ENCODE measurements at places on chromosomes 5 and 9.

- DNase-seq, result no peak
These were observed 44.1 kb downstream of the ZCCHC9 start for GRCh38 chr5:81345411-81346003.

GRCh38 chr9:129555512-129556215 lies 65.2 kb downstream of the C9orf50 start:
- no peak for DNase-seq

- DNase-seq, result no peak
These were observed 44.8 kb downstream of the GHR start for GRCh38 chr5:42467981-42468524.

DNA sequence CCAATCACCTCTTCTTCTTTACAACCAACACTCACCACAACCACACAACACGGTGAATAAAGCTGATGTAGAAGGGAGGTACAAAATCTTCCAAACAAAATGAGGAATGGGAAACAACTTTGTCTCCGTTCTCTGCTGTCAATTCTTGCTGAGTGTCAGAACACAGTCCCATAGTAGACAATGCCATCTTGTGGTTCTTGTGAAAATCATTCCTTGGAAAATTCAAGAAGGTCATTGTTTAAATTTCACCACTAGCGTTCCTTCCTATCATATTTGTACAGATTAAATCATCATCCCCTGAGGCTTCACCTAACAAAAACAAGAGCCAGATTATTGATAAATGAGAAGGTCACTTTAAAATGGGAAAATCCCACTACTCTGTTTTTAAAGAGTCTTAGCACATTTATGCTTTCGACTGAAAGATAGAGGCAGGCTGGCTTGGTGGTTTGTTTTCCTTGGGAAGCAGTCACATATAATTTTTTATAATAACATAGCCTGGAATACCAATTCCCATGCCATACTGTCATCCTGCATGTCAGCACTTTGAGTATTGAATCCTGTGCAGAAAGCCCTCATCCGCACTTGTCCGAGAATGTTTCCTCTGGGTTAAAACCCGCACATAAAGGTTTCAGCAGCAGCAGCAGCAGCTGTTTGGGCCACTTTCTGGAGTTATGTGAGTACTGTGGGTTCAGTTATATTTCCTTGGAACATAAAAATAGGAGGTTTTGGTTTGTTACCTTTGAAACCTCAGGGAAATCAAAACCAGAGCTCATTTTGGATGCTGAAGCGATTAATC lies 395.0 kb upstream of the SMARCA2 start:
- DNase-seq, result no peak

DNA sequence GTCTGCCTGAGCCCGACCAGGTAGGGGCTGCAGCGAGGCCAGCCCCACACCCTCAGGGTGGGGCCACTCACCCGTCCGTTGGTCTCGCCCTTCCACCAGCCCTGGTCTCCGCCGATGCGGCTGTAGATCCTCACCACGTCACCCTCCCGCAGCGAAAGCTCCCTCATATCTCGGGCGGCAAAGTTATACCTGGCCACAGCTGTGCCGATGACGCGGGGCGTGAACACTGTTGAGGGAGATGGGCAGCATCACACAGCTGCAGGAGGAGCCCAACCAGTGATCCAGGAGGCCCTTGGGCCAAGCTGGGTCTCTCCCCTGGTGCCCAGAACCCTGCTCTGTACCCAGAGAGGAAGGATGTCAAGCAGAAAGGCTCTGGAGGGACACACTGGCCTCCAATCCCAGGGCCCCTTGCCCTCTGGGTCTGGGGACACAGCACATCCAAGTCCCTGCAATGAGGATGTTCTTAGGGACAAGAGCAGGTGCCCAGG lies 30.3 kb upstream of the SARDH start:
- DNase-seq, result no peak

DNA sequence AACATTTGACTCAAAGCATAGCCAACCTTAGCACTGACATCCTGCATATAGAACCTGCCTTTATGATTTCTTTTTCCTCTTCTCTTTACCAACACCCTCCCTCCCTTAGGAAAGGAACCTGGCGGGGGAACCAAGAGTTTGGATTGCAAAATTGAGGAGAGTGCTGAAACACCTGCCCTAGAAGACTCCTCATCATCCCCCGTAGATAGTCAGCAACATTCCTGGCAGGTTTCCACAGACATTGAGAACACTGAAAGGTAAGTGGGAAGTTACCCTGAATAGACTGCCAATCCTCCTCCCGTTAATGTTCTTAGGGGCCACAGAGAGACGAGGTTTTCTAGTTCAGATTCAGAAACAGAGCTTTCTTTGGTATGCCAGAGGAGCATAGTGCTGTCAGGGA lies 88.8 kb downstream of the RGS7BP start:
- DNase-seq, result no peak

- DNase-seq, result no peak
These were observed 73.0 kb upstream of the PAPPA start for GRCh38 chr9:116080561-116080960.

- no peak for DNase-seq
These were observed 60.0 kb downstream of the RAB14 start for GRCh38 chr9:121141706-121142105.

- DNase-seq, result no peak
These were observed 159.1 kb downstream of the LURAP1L start for GRCh38 chr9:12933957-12934356.

DNA sequence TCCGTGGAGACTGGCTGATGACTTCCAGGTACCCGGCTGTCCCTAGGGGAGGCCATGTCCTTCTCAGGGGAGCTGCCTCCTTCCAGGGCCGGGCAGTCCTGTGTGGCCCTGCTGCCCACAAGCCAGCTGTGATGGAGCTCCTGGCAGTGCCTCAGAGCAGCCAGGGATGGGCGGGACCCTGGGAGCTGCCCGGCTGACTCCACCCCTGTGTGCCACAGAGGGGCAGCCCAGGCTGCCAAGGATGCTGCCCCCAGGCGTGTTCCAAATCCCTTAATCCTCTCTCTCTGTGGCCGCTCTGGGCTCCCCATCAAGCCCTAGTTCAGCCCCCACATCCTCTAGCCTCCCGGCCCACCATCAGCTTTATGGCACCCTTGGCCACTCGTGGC lies 7.0 kb upstream of the SCGB3A1 start:
- DNase-seq, result no peak

- no peak for DNase-seq
These were observed 47.5 kb downstream of the UIMC1 start for GRCh38 chr5:176959051-176959450.

DNA sequence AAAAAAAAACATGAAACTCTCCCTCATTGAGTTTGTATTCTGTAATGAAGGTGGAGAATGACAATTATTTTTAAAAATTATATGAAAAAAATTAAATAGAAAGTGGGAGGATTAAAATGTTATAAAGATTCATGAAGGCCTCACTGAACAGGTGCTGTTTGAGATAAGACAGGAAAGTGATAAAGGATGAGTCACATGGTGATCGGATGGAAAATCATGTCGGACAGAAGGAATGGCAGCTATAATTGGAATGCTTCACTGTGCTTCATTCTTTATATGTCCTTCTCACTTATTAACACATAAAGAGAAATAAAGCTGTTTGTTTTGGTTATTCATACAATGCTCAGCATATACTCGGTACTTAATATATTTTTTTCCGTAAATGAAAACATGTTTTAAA lies 464.5 kb upstream of the RGMB start:
- no peak for DNase-seq

DNA sequence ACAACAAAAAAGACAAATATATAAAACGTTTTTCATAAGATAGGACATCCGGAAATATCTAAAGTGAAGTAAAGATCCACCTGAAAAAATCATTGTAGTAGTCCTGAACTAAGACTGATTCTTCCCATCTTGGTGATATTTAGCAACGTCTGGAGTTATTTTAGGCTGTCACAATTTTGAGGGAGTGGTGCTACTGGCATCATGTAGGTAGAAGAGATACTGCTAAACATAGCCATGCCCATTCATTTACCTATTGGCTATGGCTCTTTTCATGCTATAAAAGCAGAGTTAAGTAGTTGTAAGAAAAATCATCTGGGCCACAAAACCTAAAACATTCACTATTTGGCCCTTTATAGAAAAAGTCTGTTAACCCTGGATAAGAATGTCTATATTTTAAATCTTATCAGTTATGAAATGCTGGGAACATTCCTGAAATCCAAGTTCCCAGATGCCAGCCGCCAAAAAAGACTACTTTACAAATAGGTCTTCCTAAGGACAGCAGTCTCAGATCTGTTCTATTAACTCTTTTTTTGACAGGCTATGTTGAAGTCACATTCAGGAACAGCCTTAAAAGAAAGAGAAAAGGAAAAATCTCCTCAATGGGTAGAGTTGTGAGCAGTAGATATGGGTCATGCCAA lies 27.0 kb downstream of the RAPGEF6 start:
- no peak for DNase-seq

- no peak for DNase-seq
These were observed 294.0 kb downstream of the GLIS3 start for GRCh38 chr9:4005896-4006295.

DNA sequence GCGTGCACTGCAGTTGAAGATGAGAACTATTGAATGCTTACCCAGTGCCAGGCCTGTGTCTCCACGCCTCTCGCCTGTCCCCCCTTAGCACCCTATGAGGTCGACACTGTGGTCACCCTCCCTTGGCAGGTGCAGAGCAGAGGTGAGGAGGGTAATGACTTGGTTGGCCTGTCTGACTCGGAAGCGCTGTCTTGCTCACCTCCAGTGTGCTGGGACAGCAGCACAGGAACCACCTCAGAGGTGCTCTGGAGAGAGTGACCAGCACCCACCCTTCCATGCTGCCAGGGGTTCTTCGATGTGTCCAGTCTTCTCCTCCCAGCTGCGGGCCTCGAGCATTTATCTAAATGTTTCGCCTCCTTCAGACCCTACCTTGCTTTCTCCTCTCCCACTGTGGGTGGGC lies 178.3 kb upstream of the IRX2 start:
- no peak for DNase-seq

DNA sequence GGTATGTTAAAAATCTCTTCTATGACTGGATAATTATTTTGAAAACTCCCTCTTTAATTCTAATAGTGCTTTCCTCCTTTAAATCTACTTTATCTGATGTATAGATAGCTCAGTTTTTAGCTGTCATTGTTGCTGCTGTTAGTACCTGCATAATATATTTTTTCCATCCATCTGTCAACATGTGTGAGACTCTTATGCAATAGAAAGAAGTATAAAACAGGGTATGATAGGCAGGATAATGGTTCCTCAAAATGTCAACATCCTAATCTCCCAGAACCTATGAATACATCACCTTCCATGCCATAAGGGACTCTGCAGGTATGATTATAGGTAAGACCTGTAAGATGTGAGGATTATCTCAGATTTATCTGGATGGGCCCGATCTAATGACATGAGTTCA lies 136.9 kb upstream of the LHFPL2 start:
- no peak for DNase-seq

DNA sequence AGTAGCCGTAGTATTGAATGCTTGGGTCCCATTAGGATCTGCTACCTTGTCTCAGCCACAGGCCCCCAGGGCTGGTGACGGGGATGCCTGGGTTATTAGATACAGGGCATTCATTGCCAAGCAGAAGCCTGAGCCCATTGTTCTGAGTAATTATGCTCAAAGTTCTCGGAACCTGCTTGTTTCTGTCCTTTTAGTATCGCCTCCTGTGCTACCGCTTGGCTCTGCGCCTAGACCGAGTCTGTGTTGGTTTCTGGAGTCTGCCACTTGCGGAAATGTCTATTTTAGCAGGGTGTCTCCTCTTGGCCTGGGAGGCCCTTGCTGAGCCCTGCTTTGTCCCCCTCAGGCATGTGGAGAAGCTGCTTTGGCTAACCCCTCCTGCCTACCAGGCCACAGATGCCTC lies 506.1 kb downstream of the BNC2 start:
- DNase-seq, result no peak

DNA sequence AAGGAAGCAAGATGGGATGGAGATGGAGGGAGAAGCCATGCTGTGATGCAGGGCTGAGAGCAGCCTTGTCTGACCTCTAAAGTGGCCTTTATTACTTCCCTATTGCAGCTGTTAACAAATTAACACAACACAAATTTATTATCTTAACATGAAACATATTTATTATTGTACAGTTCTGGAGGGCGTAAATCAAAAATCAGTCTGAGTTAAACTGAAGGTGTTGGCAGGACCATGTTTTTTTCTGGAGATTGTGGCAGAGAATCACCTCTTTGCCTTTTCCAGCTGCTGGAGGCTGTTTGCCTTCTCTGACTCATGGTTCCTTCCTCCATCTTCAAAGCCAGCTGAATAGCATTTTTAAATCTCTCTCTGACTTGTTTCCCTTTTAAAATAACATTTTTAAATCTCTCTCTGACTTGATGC lies 7.2 kb upstream of the MCC start:
- DNase-seq, result no peak

DNA sequence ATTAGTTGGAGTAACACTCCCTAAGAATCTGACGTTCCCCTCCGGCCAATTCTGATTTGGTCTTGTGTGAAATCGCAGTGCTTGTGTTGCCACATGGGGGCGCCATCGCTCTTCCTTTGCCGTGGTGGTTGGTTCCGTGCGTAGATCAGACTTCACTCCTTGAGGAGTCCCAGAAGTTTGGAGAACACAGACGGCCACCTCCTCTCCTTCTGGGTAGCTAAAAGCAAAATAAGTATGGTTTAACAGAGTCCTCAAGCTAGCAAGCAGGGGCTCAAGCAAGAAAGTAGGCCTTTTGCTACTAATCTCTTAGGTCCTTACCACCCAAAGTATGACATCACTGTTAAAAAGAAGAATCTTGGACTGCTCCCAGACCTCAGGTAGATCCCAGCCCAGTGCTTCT lies 59.5 kb downstream of the HSPA4 start:
- peak; percentile 13 for DNase-seq

DNA sequence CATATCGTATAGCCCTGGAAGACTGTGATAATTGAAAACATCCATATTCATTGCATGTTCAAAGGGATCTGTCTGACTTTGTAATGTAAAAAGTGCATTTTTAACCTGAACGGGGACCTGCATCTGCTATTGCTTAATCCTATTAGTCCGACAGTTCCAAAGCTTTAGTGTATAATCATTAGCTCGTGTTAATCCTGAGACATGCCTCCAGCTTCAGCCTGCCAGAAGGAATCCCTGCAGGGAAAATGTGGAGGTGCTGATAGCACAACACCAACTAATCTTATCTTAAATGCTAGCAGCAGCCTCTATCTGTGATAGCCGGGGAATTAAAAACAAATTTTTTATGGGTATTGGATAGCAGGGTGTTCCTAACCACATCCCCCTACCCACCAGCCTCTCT lies 495.2 kb downstream of the TLE4 start:
- no peak for DNase-seq

Measured in SIG-M5 (cell line).